ENCODE measurements at places on chromosomes 1 and 21.
A peak's percentile ranks its signal among the peaks of the same experiment; 100 is the strongest.

- no peak for DNase-seq
Observed at GRCh38 chr1:67719329-67720196, 34.6 kb downstream of the GADD45A start.

DNA sequence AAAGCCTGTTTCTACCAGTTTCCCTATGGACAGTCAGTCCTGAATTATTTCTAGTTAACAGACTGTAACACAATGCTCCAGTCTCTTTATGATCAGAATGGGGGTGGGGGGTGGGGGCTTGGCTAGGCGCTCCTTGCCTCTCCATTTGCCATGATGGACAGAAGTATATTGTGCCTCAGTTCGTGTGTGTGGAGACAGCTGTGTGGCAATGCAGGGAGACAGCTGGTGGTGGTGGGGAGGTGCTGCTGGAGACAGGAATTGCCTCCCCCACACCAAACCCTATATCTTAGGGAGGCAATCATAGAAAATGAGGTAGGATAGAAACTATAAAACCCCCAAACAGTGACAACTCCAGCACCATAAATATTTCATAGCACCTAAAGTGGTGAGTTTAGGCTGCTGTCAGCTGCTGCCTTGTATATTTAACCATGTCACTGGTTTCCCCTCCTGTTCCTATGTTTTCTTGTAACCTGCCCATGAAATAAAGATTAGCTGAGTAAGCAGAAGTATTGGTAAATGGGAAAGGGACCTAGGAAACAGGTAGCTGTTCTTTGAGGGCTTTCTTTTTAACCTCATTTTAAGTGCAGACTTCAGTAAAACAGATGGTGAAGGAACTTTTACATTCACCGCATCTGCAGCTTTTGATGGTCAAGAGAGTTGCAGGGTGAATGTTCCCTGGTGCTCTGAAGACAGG, 3.4 kb downstream of the PLXNA2 start:
- DNase-seq = no peak

DNA sequence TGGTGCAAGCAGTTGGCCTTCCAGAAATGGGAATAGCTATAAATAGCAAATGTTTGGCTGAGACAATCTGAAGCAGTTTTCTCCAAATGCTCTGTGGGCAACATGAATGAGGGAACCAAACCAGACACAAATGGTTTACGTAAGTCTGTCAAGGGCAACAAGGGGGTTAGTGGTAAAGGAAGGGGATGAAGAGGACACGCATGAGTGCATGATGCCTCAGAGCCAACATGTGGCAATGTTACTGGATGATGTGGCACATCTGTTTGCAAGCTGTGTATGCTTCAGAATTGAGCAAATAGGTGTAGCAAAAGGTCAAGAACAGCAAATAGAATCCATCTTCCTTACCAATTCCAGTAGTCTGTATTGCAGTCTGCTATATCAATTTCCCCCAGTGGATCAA, 76.3 kb upstream of the LMO4 start:
- DNase-seq = no peak

GRCh38 chr21:35111321-35111930, 62.3 kb upstream of the RUNX1 start:
- DNase-seq = no peak

DNA sequence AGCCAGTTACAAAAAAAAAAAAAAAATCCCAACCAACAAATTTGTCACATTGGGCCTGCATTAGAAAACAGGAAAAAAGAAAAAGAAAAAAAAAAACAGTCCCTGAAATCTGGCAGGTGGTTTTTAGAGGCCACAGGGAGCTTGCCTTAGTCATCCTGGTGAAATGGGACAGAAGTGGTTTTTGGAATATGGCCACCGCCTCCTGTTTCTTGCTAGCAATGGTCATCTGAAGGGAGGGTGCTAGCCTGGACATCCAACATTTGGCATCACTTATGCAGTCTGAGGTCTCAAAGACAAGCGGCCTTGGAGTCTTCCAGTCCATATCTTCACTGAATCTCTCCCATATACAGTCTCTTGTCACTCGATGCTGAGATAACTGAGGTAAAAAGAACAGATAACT, 20.1 kb upstream of the NKAIN1 start:
- no peak for DNase-seq

- DNase-seq = peak; percentile 92
Observed at GRCh38 chr1:38012363-38013226, at the start of gene UTP11. TSS of gene UTP11 (plus strand) at chr1:38012734. CDS start at chr1:38012803, 69 bp downstream.

GRCh38 chr1:41918450-41919043, at the start of gene HIVEP3:
TSS of gene HIVEP3 (minus strand) at chr1:41918922.
- DNase-seq = no peak

DNA sequence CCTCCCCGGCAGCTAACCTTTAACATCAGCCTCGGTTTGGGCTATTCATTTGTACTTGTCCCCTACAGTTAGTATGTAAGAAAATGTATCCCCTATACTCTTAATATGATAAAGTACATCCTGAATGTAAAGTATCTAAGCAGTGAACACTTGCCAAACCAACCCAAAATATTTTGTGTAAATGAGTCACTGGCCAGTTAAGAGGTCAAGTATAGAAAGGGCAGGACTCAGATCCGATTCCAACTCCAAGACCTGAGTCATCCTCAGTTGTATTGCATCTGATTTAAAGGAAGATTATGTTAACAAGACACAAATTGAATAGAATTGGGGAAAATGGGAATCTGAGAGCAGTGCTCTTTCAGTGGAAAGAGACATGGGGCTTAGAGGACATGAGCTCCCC, 84.4 kb downstream of the CD58 start:
- no peak for DNase-seq

DNA sequence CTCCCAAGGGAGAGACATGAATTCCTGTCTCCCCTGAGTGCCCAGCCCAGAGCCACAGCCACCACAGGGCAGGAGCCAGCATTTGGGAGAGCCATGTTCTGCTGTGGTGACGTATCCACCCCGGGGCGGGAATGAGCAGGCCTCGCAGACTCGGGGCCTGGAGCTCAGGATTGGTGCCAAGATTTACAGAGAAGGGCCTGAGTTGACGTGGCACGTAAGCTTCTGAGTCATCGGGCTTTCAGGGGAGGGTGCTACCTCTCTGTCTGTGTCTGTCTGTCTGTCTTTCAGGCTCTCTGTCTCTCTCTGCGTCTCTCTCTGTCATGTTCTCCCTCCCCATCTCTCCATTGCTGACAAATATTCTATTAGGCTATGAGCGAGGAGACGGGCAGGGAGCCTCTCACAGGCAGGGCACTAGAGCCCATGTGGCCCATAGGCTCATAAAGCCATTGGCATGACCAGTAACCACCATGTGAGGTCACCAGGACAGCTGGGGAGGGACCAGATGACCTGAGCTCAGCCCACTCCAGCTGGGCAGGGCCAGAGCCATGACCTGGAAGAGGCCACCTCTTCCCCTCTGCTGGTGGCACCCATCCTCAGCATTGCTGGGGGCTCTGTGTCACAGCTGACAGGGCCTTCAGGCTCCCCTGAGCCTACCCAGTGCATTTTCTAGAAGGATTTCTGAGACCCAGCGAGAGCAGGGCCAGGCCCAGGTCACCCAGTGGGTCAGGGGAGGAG, 300.0 kb upstream of the VAMP3 start:
- peak; percentile 67 for DNase-seq

DNA sequence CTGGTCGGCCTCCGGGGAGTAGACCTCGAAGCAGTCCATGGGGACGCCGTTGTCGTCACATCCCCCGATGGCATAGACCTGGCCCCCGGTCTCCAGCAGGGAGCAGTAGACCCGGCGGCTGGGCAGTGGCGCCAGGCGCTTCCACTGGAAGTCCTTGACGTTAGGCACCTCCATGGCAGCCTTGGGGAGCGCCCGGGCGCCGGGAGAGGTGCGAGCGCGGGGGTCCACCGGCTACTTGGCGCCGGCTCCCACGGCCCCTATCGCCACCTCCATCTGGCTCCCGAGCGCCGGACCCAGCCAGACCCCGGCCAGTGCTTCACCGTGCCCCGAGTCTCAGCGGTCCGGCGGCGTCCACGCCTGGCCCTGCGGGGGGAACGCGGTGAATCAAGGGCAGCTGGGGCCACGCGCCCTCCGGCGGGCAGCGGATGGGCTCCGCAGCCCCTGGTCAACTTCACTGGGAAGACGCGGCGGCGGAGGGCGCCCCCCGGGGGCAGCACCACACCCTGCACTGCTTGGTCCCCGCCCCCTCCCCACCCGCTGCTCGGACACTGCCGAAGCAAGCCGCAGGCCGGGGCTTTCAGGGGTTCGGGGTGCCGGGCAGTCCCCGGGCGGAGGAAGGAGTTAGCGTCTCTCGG, 13.2 kb downstream of the KLHDC8A start:
- no peak for DNase-seq

DNA sequence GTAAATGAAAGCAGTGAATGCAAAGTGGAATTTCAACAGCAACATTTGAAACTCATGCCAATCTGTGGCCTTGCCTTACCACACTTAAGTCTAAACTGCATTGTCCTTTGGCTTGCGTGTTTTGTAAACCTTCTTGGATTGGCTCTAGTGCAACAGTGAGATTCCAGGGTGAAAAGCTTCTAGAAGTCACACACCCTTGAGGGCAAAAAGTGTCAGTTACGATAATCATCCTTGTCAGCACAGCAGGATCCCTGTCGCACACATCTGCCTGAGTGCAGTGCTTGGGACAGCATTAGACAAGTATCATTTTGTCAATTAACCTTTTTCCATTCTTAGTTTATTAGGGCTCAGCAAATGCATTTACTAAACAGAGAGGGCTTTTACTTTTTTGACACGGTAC, 243.4 kb upstream of the PTBP2 start:
- no peak for DNase-seq

GRCh38 chr1:115189814-115190539, 100.7 kb upstream of the TSPAN2 start:
- DNase-seq = no peak

DNA sequence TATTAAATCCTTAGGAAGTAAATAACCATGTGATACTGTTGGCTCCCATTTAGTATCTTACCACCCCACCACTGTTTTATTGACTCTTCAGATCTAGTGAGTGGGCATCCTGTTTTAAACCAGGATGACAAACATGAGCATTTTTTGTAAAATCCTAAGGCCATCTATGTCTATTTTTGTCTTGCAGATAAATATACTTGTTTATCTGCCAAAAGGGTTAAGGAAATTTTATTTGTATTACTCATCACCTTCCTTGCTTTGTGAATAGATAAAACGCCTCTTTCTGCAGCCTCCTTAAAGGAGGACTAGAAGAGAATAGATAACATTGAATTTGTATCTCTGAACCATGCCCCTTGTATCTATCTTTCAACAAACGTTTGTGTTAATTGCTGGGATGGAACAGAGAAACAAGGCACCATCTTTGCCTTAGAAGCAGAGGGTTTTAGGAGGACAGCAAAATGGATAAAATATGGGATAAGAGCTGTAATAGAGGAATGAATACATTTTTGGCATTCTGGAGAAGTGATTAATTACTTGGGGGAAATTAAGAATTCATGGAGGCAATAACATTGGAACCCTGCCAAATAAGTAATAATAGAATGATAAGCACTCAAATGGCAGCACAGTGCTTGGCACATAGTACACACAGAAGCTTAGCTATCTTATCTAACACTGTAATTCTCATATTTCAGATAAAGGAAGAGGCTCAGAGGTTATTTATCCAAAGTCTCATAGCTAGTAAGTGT, 14.7 kb downstream of the YTHDF2 start:
- DNase-seq = no peak

DNA sequence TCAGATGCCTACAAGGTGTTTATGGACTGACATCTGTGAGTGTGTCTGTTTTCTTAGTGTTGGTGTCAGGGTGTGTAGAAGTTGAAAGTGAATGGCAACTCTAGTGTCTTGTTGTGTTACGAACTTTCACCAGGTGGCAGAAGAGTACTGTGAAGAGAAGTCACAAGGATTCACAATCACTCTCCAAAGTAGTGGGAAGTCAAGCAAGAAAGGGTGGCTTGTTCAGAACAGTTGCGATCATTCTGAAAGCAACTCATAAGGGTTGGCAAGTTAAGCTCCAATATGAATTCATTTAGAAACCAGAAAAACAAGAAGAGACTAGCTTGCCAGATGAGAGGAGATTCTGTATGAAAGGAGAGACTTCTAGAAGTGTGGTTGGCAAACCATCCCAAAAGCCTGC, 86.1 kb downstream of the FASLG start:
- DNase-seq = peak; percentile 53

DNA sequence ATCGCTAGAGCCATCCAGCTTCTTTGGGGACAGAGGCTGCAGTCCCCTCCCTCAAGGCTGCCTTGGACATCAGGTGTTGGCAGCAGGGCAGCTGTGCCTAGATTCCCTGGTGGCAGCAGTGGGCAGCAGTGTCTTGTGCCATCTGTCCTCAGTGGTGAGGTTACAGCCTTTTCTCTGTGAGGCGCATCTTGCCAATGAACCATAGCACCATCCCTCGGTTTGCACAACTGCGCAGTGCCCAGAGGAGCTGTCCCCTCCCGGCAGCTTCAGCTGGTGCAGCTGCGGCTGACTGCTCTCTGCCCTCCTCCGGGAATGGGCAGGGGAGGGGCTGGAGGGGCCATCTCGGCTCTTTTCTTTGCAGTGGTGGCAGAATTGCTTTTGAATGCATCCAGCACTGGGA, 59.0 kb upstream of the C8B start:
- DNase-seq = no peak

- DNase-seq = no peak
Observed at GRCh38 chr1:62084310-62084890, 110.2 kb upstream of the L1TD1 start.

DNA sequence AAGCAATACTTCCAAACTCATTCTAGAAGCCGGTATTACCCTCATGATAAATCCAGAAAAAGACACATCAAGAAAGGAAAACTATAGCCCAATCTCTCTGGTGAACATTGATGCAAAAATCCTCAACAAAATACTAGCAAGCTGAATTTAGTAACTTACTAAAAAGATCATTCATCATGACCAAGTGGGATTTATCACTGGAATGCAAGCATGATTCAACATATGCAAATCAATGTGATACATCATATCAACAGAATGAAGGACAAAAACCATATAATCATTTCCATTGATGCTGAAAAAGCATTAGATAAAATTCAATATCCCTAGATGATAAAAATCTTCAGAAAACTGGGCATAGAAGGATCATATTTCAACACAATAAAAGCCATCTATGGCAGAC, 402.9 kb downstream of the TGFB2 start:
- DNase-seq = no peak

- DNase-seq = peak; percentile 73
Observed at GRCh38 chr1:92441697-92442342, 44.9 kb downstream of the GFI1 start.

DNA sequence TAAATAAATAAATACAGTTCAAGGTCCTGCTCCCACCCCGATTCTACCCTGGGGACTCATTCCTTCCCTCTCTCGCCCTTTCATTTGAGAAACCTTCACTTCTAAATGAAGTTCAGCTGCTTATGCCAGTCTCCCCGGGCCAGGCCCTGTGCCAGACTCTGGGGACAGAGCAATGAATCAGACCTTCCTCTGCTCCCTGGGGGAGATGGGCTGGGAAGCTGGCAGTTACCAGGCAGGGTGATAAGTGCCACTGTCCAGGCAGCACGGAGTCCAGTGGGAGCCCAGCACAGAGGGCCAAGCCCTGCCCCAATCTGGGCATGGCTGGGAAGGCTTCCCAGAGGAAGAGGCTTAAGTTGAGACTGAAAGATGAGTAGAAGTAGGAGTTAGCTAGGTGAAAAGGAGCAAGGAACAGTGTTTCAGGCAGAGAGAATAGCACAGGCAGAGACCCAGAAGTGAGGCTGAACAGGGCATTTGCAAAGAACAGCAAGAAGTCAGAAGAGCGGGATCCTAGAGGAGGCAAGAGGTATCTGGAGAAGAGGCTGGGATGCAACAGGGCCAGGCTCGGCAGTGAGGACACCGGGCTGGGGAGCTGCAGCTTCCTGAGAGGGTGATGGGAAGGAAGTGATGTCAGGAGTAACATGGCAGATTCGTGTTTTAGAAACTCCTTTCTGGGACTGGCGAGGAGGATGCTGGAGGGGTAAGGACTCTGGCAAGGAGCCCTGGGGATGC, 13.5 kb downstream of the KCNQ4 start:
- no peak for DNase-seq

- peak; percentile 15 for DNase-seq
Observed at GRCh38 chr1:156806512-156807440, 9.9 kb downstream of the SH2D2A start.

Data from Peyer's patch (tissue), 4 donors.